ENCODE measurements at places on chromosomes 6 and 20. TPM values are rescaled to one million over a fixed set of nuclear protein-coding genes. Genes with fewer than 3 reads are reported as not detected.
A peak's percentile ranks its signal among the peaks of the same experiment; 100 is the strongest.

Gene PBX2
- total RNA-seq: 51.7 TPM

Gene TMEM74B
- total RNA-seq: not detected

Gene MTRF1L
- total RNA-seq: 17.4 TPM

Gene MYL9
- total RNA-seq: not detected

Gene PRICKLE4
- 2.8 TPM for total RNA-seq

Gene RIPOR3
- total RNA-seq: not detected

Gene LCA5
- total RNA-seq: not detected

Gene CNPY3
- 33.7 TPM for total RNA-seq

Gene OR2J3
- not detected for total RNA-seq

- no peak for DNase-seq
Observed at GRCh38 chr6:71452697-71453370, 164.2 kb downstream of the OGFRL1 start.

GRCh38 chr6:157761331-157761921 is 61.6 kb upstream of the SNX9 start:
- DNase-seq: no peak

DNA sequence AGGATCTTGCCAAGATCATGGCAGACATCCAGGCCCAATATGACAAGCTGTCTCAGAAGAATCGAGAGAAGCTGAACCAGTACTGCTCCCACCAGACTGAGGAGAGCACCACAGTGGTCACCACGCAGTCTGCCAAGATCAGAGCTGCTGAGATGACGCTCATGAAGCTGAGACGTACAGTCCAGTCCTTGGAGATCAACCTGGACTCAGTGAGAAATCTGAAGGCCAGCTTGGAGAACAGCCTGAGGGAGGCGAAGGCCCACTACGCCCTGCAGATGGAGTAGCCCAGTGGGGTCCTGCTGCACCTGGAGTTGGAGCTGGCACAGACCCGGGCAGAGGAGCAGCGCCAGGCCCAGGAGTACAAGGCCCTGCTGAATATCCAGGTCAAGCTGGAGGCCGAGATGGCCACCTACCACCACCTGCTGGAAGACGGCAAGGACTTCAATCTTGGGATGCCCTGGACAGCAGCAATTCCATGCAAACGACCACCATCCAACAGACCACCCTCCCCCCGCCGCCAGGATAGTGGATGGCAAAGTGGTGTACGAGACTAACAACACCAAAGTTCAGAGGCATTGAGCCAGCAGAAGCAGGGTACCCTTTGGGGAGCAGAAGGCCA is 44.7 kb upstream of the GRM4 start:
- DNase-seq: no peak

DNA sequence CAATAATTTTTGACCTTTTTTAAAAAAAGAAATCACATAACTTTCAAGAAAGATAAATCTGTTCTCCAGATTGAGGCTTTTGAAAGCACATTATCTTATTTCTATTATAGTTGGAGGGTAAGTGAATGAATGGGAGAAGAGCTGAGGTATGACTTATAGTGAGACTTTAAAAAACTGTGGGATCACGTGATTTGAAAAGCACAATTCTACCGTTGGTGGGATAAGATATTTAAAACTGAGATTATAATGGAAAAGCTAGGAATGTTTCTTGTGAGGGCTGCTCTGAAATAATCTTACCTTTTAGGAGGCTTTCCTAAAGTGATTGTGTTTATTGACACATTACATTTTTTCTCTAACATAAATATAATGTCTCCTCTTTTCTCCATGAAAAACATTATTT is 9.5 kb upstream of the OPN5 start:
- DNase-seq: no peak

DNA sequence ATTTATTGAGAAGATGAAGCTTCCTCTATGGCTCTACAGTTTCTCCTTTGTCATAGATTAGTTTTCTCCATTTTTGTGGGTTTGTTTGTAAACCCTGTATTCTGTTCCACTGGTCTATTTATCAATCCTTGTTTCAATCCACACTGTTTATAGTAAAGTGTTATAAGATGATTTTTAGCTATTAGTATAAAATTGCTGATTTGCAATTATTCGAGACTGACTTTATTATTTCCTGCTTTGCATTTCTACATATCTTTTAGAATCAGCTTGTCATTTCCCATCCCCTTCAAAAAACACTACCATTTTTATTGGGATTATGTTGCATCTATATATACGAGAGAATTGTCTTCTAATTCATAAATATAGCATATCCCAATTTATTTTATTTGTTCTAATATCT is 325.9 kb upstream of the EPHA7 start:
- no peak for DNase-seq

DNA sequence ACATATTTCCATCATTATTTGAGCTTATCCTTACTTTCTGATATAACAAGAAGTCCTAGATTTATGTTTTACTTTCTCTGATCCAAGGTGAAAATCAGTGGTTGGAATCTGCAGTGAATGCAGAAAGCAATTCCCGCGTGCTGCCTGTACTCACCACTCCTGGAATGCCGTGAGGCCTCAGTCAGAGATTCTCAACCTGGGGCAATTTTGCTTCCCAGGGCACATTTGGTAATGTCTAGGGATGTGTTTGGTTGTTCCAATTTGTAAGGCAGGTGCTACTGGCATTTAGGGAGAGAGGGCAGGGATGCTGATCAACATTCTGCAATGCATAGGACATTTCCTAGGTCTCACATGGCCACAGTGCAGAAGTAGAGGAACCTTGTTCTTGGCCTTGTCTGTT is 23.9 kb downstream of the CST4 start:
- no peak for DNase-seq

- DNase-seq: no peak
Observed at GRCh38 chr20:6852478-6852877, 85.0 kb downstream of the BMP2 start.

GRCh38 chr6:156686301-156686994 is 90.7 kb upstream of the ARID1B start:
- DNase-seq: peak; percentile 52

DNA sequence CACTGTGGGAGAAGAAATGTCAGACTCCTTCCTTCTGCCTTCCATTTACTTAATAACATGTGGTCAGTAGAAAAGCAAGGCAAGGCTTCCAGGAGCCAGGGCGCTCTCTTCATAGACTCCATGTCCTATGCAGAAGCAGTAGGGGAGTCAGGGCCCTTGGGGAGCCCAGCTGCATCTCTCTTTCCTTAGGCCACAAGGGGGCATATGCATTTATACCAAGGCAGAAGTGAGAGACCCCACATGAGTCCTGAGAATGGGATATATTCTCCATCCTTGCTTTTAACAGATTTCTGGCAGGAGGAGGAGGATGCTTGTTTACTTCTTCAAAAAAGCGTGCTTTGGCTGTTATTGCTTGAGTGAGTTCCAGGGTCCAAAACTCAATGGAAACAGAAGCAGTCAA is 198.5 kb downstream of the HIVEP2 start:
- peak; percentile 65 for DNase-seq

DNA sequence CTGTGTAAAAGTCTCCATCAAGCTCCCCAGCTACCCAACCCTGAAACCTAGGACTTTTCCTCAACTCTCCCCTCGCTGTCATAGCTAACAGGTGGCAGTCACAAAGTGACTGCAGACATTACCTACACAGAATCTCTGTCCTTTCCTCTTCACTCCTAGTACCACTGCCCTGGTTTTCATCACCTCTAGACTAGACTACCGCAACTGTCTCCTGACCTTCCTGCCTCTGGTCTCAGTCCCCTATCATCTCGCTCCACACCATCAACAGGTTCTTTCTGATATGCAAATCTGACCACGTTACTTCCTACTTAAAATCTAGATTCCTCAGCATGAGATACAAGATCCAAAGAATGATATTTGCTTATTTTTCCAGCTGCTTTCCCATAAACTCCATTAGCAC is 93.8 kb downstream of the SMLR1 start:
- no peak for DNase-seq

- DNase-seq: no peak
Observed at GRCh38 chr6:108421366-108421765, 126.5 kb downstream of the AFG1L start.

- peak; percentile 88 for DNase-seq
Observed at GRCh38 chr20:23235173-23236027, 115.2 kb upstream of the NXT1 start.

DNA sequence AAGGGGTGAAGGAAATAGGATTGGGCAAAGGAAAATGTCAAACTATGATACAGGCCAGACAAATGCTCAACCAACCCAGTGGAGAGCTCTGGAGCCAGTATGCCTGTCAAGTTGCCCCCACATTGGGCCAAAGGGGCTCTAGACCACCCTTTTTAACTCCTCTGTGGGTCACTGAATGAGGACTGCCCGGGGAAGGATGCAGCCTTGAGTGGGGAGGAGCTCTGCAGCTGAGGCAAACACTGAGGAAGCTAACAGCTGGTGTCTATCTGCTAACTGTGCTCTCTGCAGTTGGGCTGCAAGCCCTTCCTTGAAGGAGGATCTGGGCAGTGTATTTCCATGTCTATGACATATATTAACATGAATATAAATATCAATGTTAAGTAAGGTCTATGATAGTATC is 98.4 kb upstream of the PRSS16 start:
- DNase-seq: no peak

GRCh38 chr6:23940466-23940865 is 185.5 kb upstream of the NRSN1 start:
- no peak for DNase-seq

DNA sequence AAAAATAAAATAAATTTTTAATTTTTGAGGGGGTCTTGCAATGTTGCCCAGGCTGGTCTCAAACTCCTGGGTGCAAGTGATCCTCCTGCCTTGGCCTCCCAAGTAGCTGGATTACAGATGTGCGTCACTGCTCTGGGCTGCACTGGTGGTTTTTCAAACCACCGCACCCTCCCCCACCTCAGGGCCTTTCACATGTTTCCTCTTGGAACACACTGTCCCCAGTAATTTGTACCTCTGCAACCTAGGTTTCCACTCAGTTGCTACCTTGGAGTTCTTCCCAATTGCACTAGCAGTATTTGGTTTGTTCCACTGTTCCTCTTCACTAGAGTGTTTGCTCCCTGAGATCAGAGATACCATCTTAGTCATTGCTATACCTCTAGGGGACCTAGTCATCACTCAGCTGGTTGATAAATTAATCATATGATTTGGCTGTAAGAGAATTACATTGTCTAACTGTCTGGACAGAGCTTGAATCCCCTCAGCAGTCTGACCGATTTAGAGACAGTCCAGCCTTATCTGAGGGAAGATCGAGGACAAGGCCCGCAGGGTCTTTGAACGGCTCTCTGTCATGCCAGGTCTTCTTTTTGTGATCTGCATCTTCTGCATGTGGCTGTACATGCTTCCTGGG is 32.0 kb downstream of the CEP43 start:
- no peak for DNase-seq

GRCh38 chr6:109081026-109081425 is 13.6 kb downstream of the SESN1 start:
- DNase-seq: no peak

DNA sequence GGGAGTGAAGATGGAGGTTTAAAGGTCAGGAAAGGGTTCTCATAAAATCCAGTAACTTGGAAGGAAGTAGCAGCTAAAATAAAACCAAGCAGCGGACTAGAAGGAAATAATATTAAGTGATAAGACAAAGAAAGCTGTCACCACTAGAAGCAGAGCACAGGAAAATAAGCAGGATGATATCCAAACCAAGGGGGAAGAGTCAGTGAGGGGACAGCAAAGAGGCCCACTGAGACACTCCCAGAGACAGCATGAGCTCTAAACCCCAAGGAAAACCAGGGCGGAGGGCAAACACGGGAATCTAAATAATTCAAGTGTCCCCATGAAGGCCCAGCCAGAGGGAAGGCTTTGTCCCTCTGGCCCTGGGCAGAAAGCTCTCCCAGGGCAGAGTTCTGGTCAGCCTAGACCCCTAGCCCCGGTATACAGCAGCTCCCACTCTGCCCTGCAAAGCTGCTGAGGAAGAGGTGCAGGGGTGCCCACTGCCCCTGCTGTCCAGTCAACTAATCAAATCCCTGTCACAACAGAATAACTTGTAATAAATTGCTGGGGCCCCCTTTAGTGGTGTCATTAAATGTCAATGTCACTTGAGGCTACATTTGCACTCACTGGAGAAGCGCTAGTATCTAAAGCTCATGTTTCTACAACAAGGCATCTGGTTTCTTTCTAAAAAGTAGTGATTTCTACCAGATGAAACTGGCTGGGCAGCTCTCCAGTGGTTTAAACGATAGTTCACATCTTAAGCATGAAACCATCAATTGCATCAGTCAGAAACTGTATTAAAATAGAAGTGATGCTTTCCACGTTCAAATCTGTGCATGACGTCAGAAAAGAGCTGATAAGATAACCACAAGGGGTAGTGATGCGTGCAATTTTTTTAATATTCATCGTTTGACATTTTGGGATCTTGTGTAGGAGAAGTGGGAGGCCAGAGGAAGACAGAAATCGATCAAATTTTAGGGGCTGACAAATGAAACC is 13.6 kb downstream of the PDE10A start:
- peak; percentile 41 for DNase-seq

- DNase-seq: no peak
Observed at GRCh38 chr6:111263837-111264236, 176.5 kb downstream of the SLC16A10 start.

GRCh38 chr6:162313922-162314660 is 413.5 kb downstream of the PRKN start:
- no peak for DNase-seq

GRCh38 chr20:24873025-24873620 is 75.9 kb upstream of the CST7 start:
- DNase-seq: no peak

DNA sequence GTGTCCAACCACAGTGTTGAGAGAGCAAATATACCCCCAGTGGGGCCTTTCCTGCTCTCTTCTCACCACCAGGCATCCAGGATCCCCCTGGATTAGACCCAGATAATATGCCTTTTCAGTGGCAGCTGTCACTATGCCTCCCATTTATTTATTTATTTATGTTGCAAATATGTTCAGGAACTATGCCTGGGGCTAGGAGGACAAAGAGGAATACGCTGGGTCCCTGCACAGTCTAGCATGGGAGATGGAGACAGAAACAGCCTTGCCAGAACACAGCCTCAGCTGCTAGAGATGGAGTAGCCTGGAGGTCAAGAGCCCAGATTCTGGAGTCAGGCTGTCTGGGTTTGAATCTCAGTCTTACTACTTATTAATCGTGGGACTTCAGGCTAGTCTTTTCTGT is 74.6 kb upstream of the LRFN2 start:
- DNase-seq: no peak

- no peak for DNase-seq
Observed at GRCh38 chr6:159832946-159833345, 32.9 kb downstream of the PNLDC1 start.

- DNase-seq: peak; percentile 90
Observed at GRCh38 chr6:151391471-151392413, at the start of gene ZBTB2. ZBTB2 (minus strand) TSS chr6:151391559; CDS start chr6:151373637, 17,922 bp downstream.

- DNase-seq: no peak
Observed at GRCh38 chr6:47687432-47687831, 10.9 kb upstream of the ADGRF4 start.

GRCh38 chr20:19923762-19924161 is 93.4 kb upstream of the NAA20 start:
- no peak for DNase-seq

Measured in Karpas-422 (cell line).